ENCODE measurements at places on chromosomes 1 and 21.

- no peak for ATAC-seq
Measured at GRCh38 chr1:206451134-206451686, 19.1 kb upstream of the IKBKE start.

DNA sequence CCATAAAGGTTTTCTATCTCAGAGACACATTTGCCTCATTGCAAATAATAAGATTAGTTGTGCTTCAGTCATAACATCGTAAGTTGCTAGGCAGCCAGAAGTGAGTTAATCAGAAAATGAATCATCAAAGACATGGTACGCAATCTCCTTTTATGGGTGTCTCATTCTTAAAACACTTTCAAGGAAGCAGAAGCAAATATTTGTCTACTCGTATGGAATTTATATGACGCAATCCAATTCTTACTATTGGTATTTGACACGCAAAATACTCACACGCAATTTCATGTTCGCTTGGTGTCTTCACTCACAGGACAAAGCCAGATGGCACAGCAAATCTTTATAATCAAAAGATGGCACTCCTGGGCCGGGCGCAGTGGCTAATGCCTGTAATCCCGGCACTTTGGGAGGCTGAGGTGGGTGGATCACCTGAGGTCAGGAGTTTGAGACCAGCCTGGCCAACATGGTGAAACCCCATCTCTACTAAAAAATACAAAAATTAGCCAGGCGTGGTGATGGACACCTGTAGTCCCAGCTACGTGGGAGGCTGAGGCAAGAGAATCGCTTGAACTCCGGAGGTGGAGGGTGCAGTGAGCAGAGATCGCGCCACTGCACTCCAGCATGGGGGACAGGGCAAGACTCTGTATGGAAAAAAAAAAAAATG lies 56.4 kb downstream of the HLCS start:
- ATAC-seq, result no peak

- no peak for ATAC-seq
Measured at GRCh38 chr1:94013367-94013878, 104.2 kb upstream of the GCLM start.

DNA sequence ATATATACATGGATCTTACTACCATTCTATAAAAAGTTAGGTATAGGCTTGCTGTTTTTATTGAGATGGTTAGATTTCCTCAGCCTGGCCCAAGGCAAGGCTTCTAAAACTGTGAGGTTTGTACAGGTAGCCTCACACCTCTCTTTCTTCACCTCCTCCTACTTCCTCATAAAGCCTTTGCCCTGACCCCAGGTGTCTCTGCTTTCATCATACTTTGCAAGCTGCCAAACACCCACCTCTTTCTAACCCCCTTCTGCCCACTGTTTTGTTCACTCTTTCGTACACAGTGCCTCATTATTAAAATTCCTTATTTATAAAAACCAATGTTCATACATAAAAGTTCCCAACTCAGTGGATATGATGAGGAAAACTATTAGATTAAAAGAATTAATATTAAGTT lies 31.4 kb upstream of the SOAT1 start:
- ATAC-seq, result no peak

All from gastroesophageal sphincter (tissue), 4 donors.